ENCODE measurements at places on chromosomes 2 and 18. TPM values are rescaled to one million over a fixed set of nuclear protein-coding genes. Genes with fewer than 3 reads are reported as not detected.

DNA sequence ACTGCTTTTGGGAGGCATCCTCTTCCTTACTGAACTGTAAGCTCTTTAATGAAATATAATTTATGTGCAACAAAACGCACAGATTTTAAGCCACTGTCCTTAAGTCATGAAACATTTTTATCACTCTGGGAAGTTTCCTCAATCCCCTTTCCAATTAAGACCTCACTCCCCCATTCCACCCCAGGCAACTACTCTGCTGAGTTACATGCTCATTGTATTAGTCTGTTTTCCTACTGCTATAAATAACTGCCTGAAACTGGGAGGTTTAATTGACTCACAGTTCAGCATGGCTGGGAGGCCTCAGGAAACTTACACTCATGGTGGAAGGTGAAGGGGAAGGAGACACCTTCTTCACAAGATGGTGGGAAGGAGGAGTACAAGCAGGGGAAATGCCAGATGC, 46.5 kb upstream of the KCNE4 start:
- no peak for DNase-seq

DNA sequence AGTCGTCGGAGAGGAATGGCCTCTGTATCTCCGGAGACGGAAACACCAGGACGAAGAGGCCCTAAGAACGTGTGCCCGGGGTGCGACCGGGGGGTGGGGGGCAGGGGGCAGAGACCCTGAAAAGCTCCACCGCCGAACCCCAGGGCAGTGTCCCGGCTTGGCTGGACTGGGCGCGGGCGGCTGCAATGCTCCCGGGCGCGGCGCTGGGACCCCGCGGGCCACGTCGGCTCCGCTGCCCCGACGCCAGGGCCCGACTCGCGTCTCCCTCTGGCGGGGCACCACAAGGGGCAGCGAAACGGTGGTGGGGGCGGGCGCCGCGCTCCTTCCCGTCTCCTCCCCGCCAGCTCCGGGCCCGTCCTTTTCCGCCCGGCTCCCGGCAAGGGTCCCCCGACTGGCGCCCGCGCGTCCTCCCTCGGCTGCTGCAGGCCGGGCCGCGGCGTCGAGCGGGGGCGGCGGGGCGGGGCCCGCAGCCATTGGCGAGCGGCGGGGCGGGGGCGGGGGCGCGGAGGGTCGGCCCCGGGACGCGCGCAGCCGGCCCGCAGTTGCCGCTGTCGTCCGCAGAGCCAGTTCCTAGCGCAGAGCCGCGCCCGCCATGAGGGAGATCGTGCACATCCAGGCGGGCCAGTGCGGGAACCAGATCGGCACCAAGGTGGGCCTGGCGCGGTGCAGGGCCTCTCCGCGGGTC, at the start of gene TUBB6:
TUBB6 (plus strand) TSS at position 541 of the 685 bp plus-strand sequence; CDS start at position 593, 52 bp downstream.
- DNase-seq = peak; percentile 44

DNA sequence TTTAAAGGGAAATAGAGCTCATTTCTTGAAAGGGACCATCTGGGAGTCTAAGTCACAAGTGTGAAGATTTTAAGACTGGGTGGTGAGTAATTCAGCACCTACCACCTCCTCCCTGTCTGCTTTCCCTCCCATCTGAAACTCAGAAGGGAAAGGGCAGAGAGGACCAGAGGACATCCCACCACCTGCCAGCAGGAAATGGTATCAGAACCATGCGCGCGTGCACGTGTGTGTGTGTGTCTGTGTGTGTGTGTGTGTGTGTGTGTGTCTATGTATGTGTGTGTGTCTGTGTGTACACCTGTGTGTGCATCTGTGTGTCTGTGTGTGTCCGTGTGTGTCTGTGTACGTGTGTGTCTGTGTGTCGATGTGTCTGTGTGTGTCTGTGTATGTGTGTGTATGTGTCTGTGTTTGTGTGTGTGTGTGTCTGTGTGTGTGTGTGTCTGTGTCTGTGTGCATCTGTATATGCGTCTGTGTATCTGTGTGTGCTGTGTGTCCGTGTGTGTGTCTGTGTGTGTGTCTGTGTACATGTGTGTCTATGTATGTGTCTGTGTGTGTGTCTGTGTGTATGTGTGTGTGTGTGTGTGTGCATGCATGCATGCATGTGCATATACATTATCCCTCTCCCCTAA, 76.8 kb downstream of the ZFP36L2 start:
- DNase-seq = no peak

Gene SERPINB8
- 64.8 TPM for total RNA-seq

Gene NLRC4
- total RNA-seq = 0.53 TPM

All from bronchial epithelial cell (primary cell).